HEK293T (cell line): ENCODE measurements at places on chromosomes 7 and 10.

- no peak for DNase-seq
Observed at GRCh38 chr7:85172530-85172941, 14.3 kb downstream of the SEMA3D start.

DNA sequence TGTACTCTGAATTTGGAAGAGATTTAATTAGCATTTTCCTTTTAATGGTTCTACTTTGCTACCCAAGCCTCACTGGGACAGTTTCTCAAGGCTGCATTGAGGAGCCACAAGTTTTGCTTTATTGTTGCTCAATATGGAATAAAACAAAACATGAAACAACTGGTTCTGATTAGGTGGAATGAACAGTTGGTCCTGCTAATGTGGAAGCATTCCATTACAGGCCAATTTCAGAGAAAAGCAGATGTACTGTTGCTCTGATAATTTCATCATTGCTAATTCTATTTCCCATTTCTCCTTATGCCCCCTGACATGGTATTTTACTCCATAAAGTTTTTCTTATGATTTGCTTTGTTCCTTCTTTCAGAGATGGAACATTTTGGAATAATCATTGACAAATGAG, 66.0 kb upstream of the PAPSS2 start:
- DNase-seq, result no peak

- DNase-seq, result no peak
Observed at GRCh38 chr10:125095776-125096175, 64.6 kb downstream of the CTBP2 start.

GRCh38 chr7:132270517-132270916, 305.8 kb downstream of the PLXNA4 start:
- no peak for DNase-seq

DNA sequence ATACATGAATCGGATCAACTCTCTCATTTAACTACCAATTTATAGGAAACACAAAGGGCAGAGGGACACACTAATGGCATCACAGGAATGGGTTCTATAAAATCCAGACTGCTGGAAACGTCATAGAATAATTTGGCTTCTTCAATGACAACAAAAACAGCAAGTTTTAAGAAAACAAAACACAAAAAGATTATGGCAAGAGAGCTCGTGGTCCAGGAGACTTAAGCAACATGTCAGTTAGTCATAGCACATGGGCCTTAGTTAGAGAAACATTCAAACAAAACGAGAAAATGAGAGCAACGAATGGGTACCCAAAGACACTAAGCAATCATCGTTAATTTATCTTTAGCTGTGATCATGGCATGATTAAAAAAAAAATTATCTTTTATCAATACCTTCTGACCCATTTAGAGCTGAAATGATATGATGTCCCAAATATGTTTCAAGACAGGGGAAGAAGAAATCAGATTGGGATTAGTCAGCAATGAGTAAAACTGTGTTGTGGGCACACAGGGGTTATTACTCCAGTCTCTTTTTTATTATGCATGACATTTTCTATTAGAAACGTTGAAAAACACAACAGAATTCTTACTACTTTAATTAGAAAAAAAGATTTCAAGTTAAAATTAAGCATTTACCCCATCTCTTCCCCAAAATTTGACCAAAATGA, 28.3 kb downstream of the NCAPG2 start:
- DNase-seq, result no peak

- no peak for DNase-seq
Observed at GRCh38 chr10:130763491-130763890, 548.0 kb downstream of the TCERG1L start.

DNA sequence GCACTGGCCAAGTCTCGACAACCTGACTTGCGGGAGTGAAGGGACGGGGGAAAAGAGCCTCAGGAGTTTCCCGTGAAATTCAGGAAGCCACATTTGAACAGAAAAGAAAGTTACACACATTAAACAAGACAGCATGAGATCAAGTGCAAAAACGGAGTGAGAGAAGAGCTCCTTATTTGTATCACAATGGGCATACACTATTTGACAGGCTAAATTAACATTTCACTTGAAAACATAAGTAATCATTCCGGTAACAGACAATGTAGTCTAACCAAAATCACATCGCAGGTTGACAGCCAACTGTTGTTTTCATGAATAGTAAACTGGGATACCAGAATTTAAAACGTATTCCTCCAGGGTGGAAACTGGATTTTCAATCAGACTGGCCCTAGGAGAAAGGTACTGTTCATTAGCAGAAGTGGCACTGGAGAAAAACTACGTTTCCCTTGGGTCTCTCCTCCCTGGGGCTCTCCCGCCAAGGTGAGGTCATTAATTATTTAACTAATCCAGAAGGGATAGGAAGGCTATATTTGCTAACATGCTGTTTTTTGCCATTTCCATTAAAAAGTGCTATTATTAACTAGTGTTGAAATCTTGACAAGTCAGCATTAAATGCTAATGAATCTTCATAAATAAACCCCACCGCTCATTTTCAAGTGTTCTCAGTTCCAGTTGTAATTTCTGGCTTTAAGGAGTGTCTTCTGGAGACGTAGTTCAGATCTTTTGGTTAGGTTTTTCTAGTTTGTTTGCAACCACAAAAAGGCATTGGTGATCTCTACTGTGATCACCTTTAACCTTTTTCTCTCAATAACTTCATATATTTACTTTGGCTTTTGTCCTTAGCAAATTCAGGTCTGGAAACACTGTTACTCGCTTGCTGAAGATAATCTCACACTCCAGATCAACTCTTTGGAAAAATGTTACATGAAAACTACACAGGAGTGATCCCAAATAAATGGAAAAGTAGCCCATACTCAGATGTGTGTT, 25.1 kb downstream of the RHEB start:
- no peak for DNase-seq

DNA sequence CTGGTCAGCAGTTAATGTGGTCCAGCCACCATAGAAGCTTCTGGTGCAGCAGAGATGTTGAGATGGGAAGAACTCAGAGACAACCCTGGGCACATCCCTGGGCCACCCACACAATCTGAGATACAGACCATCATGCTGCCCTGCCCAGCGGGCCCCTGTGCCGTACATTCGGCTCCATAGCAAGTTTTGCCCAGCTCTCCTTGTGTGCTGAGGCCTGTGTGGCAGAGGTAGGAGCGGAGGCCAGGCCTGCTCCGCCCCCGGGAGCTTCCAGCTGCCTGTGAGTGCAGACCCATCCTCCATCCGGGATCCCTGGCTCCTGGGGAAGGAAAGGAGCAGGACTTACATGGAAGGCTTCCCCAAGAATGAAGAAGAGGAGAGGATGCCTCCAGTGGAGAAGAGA, 140.3 kb downstream of the NEURL1 start:
- no peak for DNase-seq
